Left ventricle myocardium inferior (tissue), 1 donor: ENCODE measurements at places on chromosomes 7 and 10.

- no peaks in the 10 kb centered on the region for H3K4me1 ChIP-seq
- no peak for DNase-seq
- H3K27ac ChIP-seq: no peak overlapping the region
- H3K27me3 ChIP-seq: no peaks in the 10 kb centered on the region
- no peak overlapping the region for H3K4me3 ChIP-seq
Measured at GRCh38 chr7:41058986-41059741, 643.7 kb downstream of the INHBA start.

GRCh38 chr7:90309872-90310271 is 11.2 kb downstream of the FAM237B start:
- no peaks in the 10 kb centered on the region for H3K27me3 ChIP-seq
- H3K4me1 ChIP-seq: no peaks in the 10 kb centered on the region
- no peak overlapping the region for H3K27ac ChIP-seq
- no peak overlapping the region for H3K4me3 ChIP-seq
- H3K36me3 ChIP-seq: no peaks in the 10 kb centered on the region
- DNase-seq: no peak

- no peak overlapping the region for H3K4me3 ChIP-seq
- H3K27me3 ChIP-seq: no peaks in the 10 kb centered on the region
- no peak for DNase-seq
- no peak overlapping the region for H3K27ac ChIP-seq
Measured at GRCh38 chr10:102024799-102025198, 31.2 kb downstream of the ARMH3 start.

DNA sequence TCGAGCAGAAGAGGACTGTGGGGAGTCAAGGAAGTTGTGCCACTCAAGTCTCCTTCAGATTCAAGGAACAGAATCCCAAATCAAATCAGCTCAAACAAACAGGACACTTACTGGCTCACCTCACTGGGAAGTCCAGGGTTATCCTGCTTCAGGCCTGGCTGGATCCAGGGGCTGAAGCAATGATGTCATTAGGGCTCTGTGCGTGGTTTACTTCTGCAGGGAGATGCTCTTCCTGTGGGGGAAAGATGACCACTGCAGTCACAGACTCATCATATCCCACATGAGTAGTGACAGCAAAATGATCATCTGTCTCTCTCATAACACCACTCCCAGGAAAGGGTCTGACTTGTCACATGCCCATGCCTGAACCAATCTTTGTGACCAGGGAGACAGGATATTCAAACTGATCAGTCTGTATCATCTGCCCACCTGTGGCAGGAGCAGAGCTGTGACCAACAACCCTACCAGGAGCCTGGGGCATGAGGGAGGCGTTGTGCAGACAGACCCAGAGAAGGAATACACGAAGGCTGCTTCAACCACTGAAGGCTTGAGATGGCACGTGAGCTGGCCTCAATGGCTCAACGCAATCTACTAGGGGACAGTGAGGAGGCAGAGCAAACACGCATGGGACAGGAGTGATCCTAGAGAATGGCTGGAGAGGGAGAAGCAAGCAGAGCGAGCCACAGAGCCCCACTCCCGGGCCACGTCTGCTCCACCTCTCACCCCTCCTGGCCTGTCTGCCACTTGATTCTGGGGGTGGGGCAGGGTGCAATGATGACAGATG is 27.6 kb upstream of the NANOS1 start:
- no peak overlapping the region for H3K4me3 ChIP-seq
- H3K36me3 ChIP-seq: no peaks in the 10 kb centered on the region
- H3K4me1 ChIP-seq: peaks cover 4% of the 10 kb centered on the region

- H3K27ac ChIP-seq: no peak overlapping the region
- no peaks in the 10 kb centered on the region for H3K27me3 ChIP-seq
- no peak for DNase-seq
- peaks cover 14% of the 10 kb centered on the region for H3K36me3 ChIP-seq
- H3K4me1 ChIP-seq: peaks cover 19% of the 10 kb centered on the region
Measured at GRCh38 chr7:132881317-132881716, 200.6 kb downstream of the CHCHD3 start.

GRCh38 chr10:124301736-124302135 is 117.0 kb downstream of the OAT start:
- H3K4me3 ChIP-seq: no peak overlapping the region
- H3K27ac ChIP-seq: no peak overlapping the region
- H3K4me1 ChIP-seq: no peaks in the 10 kb centered on the region
- no peaks in the 10 kb centered on the region for H3K27me3 ChIP-seq

GRCh38 chr7:94781236-94781635 is 125.3 kb upstream of the SGCE start:
- no peak overlapping the region for H3K27ac ChIP-seq
- H3K27me3 ChIP-seq: no peaks in the 10 kb centered on the region
- no peaks in the 10 kb centered on the region for H3K36me3 ChIP-seq
- DNase-seq: no peak

- H3K4me3 ChIP-seq: no peak overlapping the region
- DNase-seq: no peak
- H3K27me3 ChIP-seq: peaks cover 17% of the 10 kb centered on the region
- H3K36me3 ChIP-seq: no peaks in the 10 kb centered on the region
Measured at GRCh38 chr7:129110258-129110981, 34.1 kb upstream of the TSPAN33 start.

- H3K4me1 ChIP-seq: no peaks in the 10 kb centered on the region
- no peak overlapping the region for H3K27ac ChIP-seq
- no peaks in the 10 kb centered on the region for H3K27me3 ChIP-seq
- H3K4me3 ChIP-seq: no peak overlapping the region
- H3K36me3 ChIP-seq: no peaks in the 10 kb centered on the region
- DNase-seq: no peak
Measured at GRCh38 chr10:104054430-104054829, 31.2 kb downstream of the COL17A1 start.

GRCh38 chr10:78148961-78149612 is 115.4 kb downstream of the RPS24 start:
- H3K4me1 ChIP-seq: no peaks in the 10 kb centered on the region
- no peaks in the 10 kb centered on the region for H3K36me3 ChIP-seq
- no peak overlapping the region for H3K4me3 ChIP-seq
- peaks cover 17% of the 10 kb centered on the region for H3K27me3 ChIP-seq
- H3K27ac ChIP-seq: no peak overlapping the region

GRCh38 chr7:74525881-74526280 is 72.2 kb downstream of the GTF2IRD1 start:
- DNase-seq: no peak
- no peaks in the 10 kb centered on the region for H3K27me3 ChIP-seq

GRCh38 chr7:8442814-8443304 is 9.4 kb downstream of the NXPH1 start:
- peaks cover 100% of the 10 kb centered on the region for H3K27me3 ChIP-seq
- H3K4me1 ChIP-seq: peaks cover 17% of the 10 kb centered on the region

- H3K27ac ChIP-seq: no peak overlapping the region
- H3K4me3 ChIP-seq: no peak overlapping the region
- DNase-seq: no peak
- H3K36me3 ChIP-seq: no peaks in the 10 kb centered on the region
- no peaks in the 10 kb centered on the region for H3K4me1 ChIP-seq
Measured at GRCh38 chr7:6074612-6075380, 43.6 kb downstream of the ANKRD61 start.

- H3K27ac ChIP-seq: no peak overlapping the region
- H3K4me3 ChIP-seq: no peak overlapping the region
- no peaks in the 10 kb centered on the region for H3K36me3 ChIP-seq
- no peak for DNase-seq
- peaks cover 13% of the 10 kb centered on the region for H3K27me3 ChIP-seq
Measured at GRCh38 chr10:9302140-9302746, 1247.8 kb downstream of the GATA3 start.

DNA sequence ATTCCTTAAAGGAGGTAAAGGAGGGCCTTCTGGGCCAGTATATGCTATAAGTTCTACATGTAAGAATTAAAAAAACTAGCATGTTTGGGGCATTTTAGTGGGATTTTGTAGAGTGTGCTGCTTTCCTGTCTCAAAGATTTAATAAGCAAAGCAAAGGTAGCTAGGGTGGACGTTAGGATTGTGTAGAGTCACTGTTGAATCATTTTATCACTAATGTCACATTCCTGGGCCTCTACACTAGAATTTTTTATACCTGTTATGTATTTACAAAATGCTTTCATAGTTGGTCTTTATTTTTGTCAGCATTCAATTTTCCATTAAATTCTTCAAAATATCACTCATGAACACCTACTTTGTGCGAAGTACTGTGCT is 139.4 kb upstream of the PHYHIPL start:
- no peak overlapping the region for H3K27ac ChIP-seq
- H3K27me3 ChIP-seq: no peaks in the 10 kb centered on the region
- DNase-seq: no peak
- no peaks in the 10 kb centered on the region for H3K36me3 ChIP-seq
- peaks cover 12% of the 10 kb centered on the region for H3K4me1 ChIP-seq

DNA sequence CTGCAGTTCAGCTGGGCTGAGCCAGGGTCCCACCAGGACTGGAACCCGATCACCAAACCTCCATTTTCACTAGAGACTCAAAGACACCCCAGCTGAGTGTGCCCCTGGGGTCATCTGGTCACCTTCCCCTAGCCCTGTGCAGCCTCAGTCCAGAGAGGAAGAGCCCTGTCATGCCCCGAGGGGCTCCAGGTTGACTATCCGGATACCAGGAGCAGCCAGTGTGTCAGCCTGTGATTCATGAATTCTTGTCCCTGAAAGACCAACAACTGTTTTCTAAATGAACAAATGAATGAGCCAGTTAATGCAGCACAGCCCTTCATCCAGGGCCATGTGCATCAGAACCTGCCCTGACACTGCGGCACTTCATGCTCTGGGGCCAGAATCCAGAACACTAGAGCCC is 201.9 kb upstream of the TCERG1L start:
- H3K27me3 ChIP-seq: peaks cover 58% of the 10 kb centered on the region
- H3K36me3 ChIP-seq: no peaks in the 10 kb centered on the region
- H3K27ac ChIP-seq: no peak overlapping the region
- no peak for DNase-seq
- H3K4me3 ChIP-seq: no peak overlapping the region

- no peak for DNase-seq
- no peak overlapping the region for H3K27ac ChIP-seq
- H3K4me3 ChIP-seq: no peak overlapping the region
- no peaks in the 10 kb centered on the region for H3K4me1 ChIP-seq
Measured at GRCh38 chr10:130387936-130388580, 251.9 kb downstream of the GLRX3 start.

DNA sequence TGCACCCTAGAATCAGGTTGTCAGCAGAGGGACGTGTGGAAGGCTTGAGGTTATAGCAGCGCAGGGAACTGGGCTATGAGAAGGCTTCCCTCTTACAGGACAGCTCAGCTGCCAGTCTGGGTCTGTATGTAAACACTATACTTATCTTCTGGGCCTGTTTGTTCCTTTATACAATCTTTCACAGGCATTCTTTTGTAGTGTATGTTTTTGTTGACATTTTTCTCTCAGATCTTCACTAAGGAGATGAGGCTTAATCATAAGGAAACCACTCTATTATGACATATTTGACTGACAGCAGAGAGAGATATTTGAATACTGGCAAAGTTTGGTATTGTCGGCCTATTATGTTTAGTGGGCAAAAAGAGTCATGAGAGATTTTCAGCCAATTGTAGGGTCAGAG is 929 bp downstream of the GBF1 start:
- no peaks in the 10 kb centered on the region for H3K27me3 ChIP-seq
- H3K4me3 ChIP-seq: peak overlapping the region; percentile 74
- DNase-seq: no peak
- H3K36me3 ChIP-seq: no peaks in the 10 kb centered on the region
- H3K4me1 ChIP-seq: peaks cover 78% of the 10 kb centered on the region

DNA sequence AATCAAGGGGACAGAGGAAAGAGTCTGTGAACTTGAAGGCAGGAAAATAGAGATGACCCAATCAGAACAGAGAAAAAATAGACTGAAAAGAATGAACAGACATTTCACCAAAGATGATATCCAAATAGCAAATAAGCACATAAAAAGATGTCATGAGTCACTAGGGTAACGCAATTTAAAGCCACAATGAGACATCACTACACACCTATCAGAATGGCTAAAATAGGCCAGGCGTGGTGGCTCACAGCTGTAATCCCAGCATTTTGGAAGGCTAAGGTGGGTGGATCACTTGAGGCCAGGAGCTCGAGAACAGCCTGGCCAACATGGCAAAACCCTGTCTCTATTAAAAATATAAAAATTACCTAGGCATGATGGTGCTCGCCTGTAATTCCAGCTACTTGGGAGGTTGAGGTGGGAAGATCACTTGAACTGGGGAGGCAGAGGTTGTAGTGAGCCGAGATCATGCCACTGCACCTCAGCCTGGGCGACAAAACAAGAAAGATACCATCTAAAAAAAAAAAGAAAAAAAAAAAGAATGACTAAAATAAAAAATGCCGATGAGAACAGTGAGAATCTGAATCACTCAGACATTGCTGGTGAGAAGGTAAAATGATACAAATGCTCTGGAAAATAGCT is 100.9 kb downstream of the LHPP start:
- H3K27me3 ChIP-seq: no peaks in the 10 kb centered on the region
- peaks cover 57% of the 10 kb centered on the region for H3K4me1 ChIP-seq
- no peak overlapping the region for H3K4me3 ChIP-seq
- H3K27ac ChIP-seq: no peak overlapping the region

DNA sequence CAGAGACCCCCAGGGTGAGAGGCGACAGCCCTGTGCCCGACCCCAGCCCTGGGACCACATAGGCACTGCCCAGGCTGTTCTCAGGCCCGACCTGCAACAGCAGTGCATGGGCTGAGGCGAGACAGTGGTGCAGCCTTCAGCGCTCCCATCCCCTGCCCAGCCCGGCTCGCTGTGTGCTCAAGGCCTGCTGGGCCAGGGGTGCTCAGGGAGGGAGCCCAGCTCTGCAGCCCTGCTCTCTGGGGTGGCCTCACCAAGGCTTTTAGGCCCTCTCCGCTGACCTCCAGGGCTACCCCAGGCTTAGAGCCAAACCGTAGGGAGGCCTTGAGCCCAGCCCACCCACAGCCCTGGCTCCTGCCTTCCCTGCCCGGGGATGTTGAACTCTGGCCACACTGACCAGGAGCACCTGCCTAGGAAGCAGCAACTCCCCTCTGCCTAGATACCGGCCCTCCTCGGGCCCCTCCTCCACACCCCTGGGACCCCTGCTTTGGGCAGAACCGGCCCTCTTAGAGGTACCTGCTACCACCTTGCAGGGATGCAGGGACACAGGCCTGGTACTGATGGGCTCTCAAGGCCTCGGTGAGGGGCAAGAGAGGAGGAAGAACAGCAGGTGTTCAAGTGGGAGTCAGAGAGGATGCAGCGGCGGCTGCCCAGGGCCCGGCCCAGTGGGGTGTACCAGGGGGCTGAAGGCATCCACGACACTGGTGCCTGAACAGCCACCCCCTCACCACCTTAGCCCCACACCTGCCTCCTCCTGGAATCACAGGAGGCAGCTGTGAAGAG is 231.5 kb downstream of the ELFN1 start:
- H3K4me3 ChIP-seq: no peak overlapping the region
- no peaks in the 10 kb centered on the region for H3K4me1 ChIP-seq
- no peaks in the 10 kb centered on the region for H3K27me3 ChIP-seq
- no peak overlapping the region for H3K27ac ChIP-seq
- H3K36me3 ChIP-seq: no peaks in the 10 kb centered on the region
- no peak for DNase-seq

GRCh38 chr7:156158693-156159092 is 346.4 kb upstream of the SHH start:
- H3K36me3 ChIP-seq: no peaks in the 10 kb centered on the region
- peaks cover 52% of the 10 kb centered on the region for H3K27me3 ChIP-seq
- DNase-seq: no peak
- no peaks in the 10 kb centered on the region for H3K4me1 ChIP-seq
